Tibial artery (tissue), 4 donors: ENCODE measurements at places on chromosomes 4 and X.

GRCh38 chrX:84710611-84711010 is 208.4 kb upstream of the HDX start:
- no peak for DNase-seq

- DNase-seq = no peak
Observed at GRCh38 chr4:27009539-27009938, 148.9 kb downstream of the STIM2 start.

DNA sequence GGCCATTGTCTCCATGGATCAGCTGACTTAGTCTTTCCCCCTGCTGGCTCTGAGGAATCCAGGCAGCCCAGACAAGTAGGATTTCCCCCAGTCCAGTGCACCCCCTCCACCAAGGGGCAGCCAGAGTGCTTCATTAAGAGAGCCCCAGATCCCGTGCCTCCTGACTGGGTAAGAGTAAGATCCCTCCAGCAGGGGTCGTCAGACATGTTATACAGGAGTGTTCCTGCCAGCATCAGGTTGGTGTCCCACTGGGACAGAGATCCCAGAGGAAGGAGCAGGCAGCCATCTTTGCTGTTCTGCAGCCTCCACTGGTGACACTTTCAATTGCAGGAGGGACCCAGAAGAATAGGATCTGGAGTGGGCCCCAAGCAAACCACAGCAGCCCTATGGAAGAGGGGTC is 29.0 kb upstream of the INPP4B start:
- DNase-seq = no peak

DNA sequence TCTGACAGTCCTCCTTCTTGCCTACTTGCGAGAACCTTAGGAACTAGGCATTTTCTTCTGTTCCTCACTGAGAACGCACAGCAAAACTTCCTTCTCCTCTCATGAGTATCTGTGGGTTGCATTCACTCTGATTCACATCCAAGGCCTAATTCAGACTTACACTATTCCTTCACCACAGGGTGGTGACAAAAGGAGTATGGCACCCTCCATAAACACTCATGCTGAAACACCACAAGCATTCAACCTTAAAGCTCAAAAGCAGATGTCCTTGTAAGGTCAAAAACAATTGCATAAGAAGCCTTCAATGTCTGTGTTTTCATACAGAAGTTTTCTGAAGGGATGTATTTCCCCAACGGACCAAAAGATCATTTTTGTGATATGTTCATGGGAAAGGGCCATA is 147.3 kb downstream of the CORIN start:
- no peak for DNase-seq

DNA sequence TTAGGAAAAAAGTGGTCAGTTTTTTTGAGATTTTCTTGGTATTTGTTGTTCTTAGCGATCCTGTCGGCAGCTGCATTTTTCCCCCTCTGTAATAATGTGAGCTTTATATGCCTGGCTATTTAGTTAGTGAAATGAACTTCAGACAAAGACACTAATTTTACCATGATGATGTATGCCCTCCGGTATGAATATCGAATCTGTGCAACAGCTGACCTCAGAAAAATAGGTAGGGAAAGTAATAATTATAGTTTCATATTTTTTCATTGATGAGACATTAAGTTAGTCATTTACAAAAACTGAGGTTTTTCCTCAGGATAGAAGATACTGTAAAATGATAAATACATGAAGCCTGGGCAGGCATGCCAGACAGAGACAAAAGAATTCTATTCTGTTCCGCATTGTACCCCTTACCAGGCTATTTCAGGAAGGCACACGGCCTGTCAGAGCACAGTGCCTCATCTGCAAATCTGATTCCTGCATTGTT is 155.8 kb downstream of the SHROOM3 start:
- DNase-seq = no peak

- no peak for DNase-seq
Observed at GRCh38 chrX:45781901-45782553, 581.4 kb upstream of the DIPK2B start.

- no peak for DNase-seq
Observed at GRCh38 chr4:56684320-56685050, 3.4 kb upstream of the HOPX start.

- DNase-seq = no peak
Observed at GRCh38 chrX:114581528-114582263, 2.2 kb upstream of the HTR2C start.

DNA sequence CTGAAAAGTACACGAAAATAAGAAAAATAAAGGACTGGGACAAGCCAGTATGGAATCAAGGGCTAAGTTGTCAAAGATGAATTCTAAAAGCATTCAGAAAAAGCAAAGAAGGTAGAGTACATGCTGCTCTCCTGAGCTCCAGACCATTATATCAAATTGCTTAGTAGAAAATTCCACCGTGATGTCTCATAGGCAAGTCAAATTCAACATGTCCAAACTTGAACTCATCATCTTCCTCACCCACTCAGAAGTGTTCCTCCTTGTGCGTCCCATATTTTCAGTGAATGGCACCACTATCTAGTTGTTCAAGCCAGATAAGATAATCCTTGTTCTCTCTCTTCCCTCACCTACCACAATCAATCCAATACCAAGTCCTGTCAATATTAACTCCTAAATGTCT is 37.5 kb upstream of the IL13RA2 start:
- DNase-seq = no peak

- no peak for DNase-seq
Observed at GRCh38 chr4:106584337-106584989, 215.9 kb upstream of the GIMD1 start.

DNA sequence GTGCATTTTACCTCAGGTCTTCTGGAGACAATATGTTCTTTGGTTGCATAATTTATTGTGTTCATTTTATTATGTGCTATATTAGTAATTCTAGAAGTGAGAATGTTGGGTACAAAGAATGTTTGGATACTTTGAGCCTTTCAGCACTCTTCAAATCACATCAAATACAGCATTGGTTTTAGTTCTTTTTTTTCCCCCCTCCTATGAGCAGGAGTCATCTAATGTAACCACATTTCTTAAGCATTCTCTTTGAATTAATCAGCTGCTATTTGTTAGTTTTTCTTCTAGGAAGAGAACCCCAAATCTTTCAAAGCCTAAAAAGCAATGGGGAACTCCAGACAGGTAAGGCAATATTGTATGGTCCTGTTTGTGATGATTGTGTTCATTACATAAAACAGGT is 46.7 kb downstream of the ARL9 start:
- DNase-seq = no peak

GRCh38 chrX:154751203-154751668 is 359 bp upstream of the GAB3 start:
- DNase-seq = no peak
